Cortex of kidney (tissue), 1 donor: ENCODE measurements at places on chromosomes 7 and 10.

GRCh38 chr7:81624021-81624592, 145.7 kb downstream of the HGF start:
- no peak for DNase-seq

DNA sequence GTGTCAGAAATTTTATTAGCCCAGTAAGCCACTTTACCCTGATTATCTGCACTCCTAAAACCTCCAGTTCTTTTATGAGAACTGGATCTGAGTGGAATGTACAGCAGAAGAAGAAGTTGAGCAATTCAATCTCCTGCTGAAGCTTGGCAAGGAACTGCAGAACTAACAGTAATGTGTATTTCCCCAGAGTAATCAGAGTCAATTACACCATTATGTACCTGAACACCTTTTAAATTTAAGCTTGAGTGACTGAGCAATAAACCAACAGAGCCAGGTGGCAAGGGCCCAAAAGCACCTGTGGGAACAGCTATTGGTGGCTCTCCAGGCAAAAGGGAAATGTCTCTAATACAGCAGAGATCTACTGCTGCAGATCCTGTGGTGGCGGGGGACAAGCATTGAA, 40.1 kb upstream of the AKR1C2 start:
- no peak for DNase-seq

- no peak for DNase-seq
Observed at GRCh38 chr7:74026903-74027682, 880 bp upstream of the ELN start.

- DNase-seq, result no peak
Observed at GRCh38 chr10:49335364-49335972, 36.5 kb downstream of the C10orf71 start.

DNA sequence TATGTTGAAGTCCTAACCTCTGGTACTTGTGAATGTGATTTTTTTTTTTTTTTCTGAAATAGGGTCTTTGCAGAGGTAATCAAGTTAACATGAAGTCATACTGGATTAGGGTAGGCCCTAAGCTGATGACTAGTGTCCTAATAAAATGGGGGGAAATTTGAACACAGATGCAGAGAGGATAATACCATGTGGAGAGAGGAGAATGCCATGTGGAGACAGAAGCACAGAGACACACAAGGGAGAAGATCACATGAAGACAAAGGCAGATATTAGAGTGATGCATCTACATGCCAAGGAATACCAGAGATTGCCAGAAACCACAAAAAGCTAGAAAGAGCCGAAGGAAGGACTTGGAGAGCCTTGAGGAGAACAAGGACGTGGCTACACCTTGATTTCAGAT, 28.5 kb upstream of the ARMC3 start:
- DNase-seq, result no peak

- DNase-seq, result no peak
Observed at GRCh38 chr10:12797471-12798262, 203.8 kb downstream of the CCDC3 start.

GRCh38 chr7:46812101-46812675, 769.7 kb downstream of the TNS3 start:
- no peak for DNase-seq
